Right renal cortex interstitium (tissue), 3 donors: ENCODE measurements at places on chromosomes 1 and 21.

GRCh38 chr1:66575739-66576138 is 41.8 kb downstream of the SGIP1 start:
- no peak for DNase-seq

DNA sequence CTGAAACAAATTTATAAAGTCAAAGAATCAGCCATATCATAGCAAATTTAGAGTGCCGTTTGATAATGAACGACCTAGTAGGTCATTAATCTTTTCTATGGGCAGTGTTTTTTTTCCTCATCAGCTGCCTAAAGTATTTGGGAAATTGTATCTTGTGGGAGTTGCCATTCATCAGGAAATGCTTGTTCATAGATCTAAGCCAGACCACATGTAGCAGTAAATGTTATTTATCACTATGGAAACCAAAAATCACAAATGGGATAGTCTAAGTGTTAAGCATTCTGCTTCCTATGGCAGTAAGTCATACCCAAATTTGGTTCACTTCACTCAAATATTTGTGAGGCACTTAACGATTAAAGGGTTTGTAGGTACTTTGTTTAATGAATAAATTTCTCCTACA is 52.9 kb downstream of the LRRC8D start:
- peak; percentile 67 for DNase-seq

- no peak for DNase-seq
Measured at GRCh38 chr1:36324353-36324703, 883 bp upstream of the EVA1B start.

DNA sequence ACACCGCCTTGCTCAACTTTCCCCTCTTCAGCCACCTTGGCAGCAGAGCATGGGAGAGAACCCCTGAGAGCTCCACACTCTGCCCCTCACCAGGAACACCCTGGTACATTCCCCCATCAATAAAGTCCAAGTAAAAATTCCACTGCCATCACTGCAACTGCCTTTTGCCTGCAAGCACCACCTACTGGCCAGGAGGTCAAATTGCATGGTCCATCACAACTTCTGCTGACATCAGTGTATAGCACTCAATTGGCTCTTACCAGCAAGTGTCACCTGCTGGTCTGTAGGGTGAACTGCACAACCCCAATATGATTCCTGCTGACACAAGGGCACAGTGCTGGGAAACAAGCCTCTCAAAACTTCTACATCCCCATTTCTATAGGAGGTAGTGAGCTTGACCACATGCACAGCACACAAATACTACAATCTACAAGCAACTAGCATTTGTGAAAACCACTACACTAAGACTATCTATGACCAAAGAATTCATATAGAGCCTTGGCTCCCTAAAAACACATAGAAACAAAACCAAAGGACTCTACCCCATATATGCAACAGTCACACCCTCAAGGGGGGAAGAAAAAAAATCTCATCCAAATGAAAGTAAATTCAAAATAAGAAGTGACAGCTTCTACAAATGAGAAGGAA is 69.2 kb downstream of the FASLG start:
- no peak for DNase-seq

- DNase-seq = no peak
Measured at GRCh38 chr1:204524986-204525385, 8.8 kb downstream of the MDM4 start.

GRCh38 chr1:162145280-162145965 is 75.9 kb downstream of the NOS1AP start:
- peak; percentile 33 for DNase-seq

DNA sequence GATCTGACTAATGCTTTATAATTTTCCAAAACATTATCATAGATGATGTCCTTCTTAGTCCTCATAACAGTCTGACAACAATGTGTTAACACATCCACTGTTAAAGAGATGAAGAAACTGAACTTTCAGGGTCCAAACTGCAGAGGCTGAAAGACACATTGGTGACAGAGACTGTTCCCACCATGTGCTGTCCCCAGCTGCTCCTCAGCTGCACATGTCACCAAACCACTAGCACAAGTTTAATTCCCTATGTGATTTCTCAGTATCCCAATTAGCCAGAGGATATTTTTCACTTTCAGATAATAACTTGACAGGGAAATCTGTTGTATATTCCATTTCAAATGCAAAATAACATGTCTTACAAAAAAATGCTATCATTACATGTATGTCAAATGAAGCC is 24.6 kb downstream of the LAMC2 start:
- no peak for DNase-seq

DNA sequence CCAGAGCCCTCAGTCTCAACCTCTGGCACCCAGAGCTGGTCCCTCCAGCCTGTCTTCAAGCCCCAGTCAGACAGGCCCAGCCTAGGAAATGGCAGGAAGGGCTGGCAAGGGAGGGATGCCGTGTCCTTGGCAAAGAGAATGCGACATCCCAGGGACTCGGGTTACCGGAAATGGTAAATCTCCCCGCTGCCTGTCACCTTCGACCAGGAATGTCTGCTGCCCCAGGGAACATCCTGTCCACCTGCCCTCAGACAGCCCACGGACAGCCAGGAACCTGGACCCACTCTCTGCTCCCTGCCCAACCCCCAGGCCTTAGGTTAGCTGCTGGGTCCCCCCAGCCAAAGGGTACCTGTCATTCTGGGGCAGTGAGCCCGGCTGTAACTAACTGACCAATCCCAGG is 23.9 kb downstream of the HSPG2 start:
- no peak for DNase-seq

- no peak for DNase-seq
Measured at GRCh38 chr1:77961392-77961791, 17.5 kb downstream of the FUBP1 start.

DNA sequence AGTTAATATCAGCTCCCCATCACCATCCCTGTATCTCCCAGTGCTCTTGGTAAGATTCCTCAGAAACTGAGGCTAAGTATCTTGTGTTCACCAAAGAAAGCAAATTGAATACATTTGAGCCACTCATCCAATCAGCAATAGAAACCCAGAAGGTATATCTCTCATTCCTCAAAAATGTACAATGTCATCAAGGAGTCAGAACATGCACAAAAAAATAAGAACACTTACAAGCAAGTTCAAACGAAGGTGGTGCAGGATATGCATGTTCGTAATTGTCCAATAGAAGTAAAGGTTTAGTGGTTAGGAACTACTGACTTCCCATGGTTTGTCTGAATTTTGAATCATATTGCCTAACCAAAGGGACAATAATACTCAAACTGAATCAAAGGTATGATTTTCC is 24.3 kb downstream of the RXRG start:
- no peak for DNase-seq

- DNase-seq = no peak
Measured at GRCh38 chr1:240217403-240217802, 125.7 kb downstream of the FMN2 start.

- no peak for DNase-seq
Measured at GRCh38 chr1:234396092-234396491, 22.8 kb downstream of the COA6 start.

DNA sequence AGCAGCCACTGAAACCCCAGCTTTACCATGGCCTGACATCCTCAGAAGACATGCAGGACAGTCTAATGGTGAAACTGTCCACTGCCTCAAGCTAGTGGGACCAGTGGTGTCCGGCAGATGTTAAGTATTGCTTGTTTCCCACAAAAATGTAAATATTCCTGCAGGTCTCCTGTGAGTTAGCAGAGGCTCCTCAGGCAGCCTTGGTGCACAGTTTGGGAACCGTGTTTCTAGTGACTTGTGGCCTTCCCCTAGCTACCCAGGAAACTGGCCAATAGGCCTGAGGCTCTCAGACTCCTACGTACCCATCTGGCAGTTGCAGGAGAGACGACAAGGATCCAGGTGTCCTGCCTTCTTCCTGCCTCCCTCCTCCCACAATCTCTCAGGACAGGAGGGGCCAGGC is 142.4 kb downstream of the CAMTA1 start:
- no peak for DNase-seq

DNA sequence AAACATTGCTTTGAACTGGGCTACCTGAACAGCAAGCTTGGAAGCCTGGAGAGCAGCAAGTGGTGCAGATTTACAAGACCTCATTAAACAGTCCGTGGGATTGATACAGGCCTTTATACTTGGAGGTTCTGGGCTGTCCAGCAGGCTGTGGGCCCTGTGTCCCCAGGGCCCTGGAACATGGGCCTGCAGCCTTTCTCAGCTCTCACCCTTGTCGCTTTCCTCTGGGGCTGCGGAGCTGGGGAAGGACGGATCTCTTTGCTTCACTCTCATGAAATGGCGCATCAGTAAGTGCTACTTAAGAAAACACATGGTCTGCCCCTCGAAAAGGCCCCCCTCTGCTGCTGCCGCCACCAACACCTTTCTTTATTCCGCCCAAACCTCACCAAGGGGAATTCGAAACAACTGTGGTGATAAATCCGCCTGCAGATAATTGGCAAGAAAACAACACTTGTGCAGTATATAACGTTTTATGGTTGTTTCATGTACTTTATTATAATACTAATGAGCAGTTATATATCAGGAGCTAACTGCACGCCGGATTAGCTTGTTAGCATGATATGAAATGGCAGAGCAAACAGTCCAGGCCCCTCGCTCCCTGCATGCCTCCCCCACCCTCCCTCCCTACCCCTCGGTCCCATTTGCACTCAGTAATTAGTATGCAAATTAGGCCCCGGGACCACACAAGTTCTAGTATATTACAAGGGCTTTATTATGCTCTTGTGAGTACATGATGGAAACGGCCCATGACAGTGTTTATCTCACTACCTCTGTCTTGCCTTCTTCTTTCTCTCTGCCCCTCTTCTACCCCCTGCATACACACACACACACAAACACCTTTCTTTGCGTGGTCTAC is 131.5 kb downstream of the RNF220 start:
- no peak for DNase-seq

DNA sequence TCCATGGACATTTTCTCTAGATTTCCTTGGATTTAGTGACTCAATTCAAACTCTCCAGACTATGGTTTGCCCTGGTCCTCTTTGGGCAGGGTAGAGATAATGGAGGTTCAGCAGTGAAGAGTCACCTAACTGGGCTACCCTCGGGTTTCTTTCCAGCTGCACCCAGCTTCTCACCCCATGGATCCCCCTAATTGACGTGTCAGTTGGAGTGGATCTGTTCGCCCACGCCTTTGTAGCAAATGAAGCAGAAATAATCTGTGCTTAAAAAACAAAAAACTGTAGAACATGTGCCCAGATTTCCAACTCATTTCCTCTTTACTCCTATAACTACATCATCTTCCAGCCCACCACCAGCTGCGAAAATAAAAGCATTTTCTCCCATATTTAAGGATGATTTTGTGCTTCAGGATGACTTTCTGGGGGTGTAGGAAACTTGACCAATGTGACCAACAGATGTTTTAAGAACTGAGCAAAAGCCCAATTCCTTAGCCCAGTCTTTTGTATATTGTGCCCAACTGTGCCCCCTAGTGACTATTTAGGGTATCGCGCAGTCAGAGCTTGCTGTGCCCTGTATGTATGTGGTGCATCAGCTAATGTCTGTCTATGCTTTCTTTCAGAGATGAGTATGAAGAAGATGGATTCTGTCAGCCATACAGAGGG is 66.5 kb upstream of the UBE2U start:
- DNase-seq = peak; percentile 77

GRCh38 chr1:231601824-231602672 is 24.5 kb upstream of the DISC1 start:
- no peak for DNase-seq

DNA sequence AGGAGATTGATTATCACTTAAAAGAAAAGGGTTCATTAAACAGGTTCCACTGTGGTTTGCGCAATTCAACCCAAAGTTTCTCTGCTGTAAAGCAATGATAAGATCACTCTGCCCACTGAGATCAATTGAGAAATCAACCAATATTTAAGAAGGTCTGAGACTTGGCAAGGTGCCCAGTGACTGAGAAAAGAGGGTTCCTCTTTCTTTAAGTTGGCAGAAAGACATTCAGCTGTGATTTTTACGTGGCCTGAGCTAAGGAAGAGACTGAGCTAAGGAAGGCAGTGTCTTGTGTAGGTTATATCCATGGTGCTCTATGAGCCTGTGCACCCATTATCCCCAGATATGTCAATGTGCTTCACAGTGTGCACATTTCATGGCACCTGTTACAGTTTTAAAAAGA is 344.1 kb downstream of the DISC1 start:
- DNase-seq = no peak

GRCh38 chr1:226133504-226134123 is 52.9 kb downstream of the ACBD3 start:
- no peak for DNase-seq

DNA sequence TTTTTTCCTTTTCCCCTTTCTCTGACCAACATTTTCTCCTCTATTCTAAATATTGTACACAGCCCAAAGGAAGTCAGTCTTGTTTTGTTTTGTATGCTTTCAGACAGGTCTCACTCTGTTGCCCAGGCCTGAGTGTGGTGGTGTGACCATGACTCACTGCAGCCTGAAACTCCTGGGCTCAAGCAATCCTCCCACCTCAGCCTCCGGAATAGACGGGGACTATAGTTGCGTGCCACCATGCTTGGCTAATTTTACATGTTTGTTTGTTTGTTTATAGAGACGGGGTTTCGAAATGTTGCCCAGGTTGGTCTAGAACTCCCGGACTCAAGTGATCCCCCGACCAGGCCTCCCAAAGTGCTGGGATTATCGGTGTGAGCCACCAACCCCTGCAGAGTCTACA is 72.8 kb downstream of the NRIP1 start:
- DNase-seq = no peak

DNA sequence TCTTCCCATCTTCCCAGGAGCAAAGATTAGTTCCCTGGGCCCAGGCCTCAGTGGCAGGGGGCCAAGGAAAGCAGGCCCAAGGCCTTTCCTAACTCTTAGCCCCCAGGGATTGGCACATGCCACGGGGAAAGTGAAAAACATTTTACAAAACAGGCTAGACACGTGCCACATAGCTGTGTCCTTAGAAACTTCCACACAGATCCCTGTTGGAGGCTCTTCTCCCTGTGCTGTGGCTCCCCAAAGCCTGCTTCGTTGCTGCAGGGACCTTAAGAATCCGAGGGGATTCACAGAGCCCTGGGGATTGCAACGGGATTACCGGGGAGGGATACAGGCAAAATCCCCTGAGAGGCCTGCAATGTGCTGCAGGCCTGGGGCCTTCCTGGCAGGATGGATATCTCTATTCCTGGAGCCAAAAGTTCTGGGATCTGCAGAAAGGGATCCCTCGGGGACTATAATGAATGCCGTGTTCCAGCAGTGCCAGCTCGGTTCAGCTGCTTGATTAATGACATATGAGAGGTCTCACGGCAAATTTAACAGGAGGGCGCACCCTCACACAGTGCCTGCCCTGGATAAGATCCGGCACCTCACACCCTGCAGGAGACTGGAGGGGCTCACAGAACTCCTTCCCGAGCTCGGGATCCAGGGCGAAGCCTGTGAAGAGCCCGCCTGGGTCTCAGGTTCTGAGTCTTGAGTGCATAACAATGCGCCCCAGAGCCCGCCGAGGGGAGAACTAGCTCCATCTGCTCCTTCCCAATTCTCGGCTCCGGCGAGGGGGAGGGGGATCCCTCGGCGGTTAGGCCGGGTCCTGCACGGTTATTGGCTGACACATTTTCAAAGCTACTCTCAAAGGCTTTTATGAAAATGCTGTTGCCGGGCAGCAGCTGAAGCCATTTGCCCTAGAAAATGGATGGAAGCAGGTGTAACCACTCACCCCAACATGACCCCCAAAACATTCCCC is 15.3 kb upstream of the RGS8 start:
- DNase-seq = no peak

GRCh38 chr21:23401278-23401677 is 2206.0 kb downstream of the MRPL39 start:
- no peak for DNase-seq

- DNase-seq = peak; percentile 18
Measured at GRCh38 chr1:31181515-31182343, 58.0 kb downstream of the NKAIN1 start.
